ENCODE measurements at places on chromosomes 7 and 10.

DNA sequence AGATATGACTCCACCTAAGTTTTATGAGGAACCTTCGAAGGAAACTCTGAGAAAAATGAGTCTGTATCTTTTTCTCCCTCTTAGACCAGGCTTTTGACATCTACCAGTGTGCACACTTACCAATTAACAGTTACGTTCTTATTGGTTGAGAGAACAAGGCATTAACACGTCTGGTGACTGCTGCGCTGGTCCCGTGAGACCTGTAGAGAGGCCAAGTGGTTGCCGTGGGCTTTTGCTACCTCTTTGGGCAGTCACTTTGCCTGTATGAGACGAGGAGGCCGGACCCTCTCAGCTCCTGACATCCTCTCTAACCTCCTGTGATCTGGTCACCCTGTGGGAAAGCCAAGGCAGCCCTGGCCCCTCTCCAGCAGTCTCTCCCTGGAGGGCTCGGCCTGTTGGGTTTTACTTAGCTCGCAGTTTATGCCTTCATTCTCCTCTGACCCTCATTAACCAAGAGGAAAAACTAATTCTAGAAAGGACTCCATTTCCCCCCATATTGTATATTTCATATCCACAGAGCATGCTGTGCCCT lies 513.9 kb upstream of the GALNT17 start:
- DNase-seq, result no peak

DNA sequence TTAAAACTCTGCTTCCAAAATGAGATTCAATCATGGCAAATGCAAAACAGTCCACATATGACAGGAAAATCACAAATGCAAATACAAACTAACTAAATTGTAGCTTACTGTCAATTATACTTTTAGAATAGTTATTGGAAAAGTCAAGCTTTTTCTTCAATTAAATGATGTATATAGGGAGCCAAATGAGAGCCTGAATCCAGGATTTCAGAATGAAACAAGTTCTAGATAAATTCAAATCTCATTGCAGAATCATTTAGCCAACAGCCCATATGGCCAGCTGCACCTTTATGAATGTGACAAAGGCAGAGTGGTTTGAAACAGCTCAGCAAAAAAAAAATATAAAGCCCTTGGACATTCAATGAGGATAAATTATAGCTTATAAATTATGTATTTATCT lies 82.2 kb upstream of the SCIN start:
- no peak for DNase-seq

DNA sequence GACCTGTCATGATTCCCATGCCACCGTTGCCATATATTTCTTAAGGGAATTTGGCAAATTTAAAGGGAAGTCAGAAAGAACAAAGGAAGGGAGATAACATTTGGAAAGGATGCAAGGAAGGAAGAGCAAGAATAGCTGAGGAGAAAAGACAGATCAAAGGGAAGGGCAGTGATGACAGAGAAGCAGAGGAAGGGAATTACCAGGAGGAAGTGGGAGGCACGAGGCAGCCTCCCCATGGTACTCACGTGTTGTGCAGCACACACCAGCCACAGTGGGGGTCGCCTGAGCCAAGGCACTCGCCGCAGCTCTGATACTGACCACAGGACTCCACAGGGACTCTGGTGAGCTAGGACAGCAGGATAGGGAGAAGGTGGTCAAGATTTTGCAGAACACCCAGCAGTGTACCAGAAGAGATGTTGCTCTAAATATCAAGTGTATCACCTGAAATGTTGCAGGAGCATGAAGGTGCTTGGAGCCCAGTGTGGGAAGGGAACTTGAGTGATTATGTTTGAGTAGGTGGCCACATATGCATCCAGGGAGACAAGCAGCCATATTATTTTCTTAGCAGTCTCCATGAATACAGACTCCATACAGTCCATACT lies 335.3 kb downstream of the PLXNA4 start:
- DNase-seq, result no peak

DNA sequence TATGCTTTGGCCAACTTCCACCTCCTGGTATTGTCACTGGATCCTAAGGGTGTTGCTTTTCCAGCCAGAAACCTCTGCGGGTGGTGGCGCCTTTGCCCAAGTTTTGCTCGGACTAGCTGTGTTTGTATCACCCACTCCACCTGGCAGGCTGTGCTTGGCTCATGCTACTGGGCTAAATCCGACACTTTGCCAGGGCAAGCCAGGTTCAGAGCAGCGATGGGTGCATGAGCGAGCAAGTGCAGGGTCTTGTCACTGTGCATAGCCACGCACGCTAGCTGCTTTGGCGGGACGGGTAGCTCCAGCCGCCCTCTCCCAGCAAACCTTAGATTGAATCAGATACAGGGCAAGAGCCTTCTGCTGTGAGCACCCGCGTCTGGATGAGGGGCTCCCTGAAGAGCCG lies 737.5 kb downstream of the PCDH15 start:
- no peak for DNase-seq

- DNase-seq, result no peak
Measured at GRCh38 chr7:44394112-44394447, 68.7 kb upstream of the CAMK2B start.

- no peak for DNase-seq
Measured at GRCh38 chr10:108684431-108684830, 1238.9 kb downstream of the XPNPEP1 start.
